ENCODE measurements at places on chromosomes 2 and 18.

- peak; percentile 80 for DNase-seq
These were observed 575.2 kb downstream of the PIK3C3 start for GRCh38 chr18:42530276-42530675.

GRCh38 chr2:217797661-217798069 lies 205.1 kb downstream of the TNS1 start:
- DNase-seq = peak; percentile 72

DNA sequence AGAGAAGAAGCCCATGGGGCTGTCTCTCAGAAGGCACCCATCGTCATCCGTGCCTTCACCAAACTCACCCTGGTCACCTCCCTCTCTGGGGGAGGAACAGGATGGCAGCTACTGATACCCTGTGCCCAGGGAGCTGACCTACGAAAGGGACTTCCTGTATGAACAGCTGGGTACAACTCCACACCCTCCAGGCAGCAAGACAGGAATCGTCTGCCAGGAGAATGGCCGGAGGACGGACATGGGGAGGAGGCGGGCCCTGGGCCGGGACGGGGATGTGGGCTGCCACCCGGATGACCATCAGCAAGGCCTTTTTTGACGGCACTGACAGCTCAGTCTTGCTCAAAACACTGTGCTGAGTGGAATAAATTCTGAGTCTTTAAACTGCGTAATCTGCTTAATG lies 243.6 kb downstream of the HDAC4 start:
- no peak for DNase-seq

GRCh38 chr2:240642061-240642805 lies 17.0 kb downstream of the GPR35 start:
- DNase-seq = no peak

DNA sequence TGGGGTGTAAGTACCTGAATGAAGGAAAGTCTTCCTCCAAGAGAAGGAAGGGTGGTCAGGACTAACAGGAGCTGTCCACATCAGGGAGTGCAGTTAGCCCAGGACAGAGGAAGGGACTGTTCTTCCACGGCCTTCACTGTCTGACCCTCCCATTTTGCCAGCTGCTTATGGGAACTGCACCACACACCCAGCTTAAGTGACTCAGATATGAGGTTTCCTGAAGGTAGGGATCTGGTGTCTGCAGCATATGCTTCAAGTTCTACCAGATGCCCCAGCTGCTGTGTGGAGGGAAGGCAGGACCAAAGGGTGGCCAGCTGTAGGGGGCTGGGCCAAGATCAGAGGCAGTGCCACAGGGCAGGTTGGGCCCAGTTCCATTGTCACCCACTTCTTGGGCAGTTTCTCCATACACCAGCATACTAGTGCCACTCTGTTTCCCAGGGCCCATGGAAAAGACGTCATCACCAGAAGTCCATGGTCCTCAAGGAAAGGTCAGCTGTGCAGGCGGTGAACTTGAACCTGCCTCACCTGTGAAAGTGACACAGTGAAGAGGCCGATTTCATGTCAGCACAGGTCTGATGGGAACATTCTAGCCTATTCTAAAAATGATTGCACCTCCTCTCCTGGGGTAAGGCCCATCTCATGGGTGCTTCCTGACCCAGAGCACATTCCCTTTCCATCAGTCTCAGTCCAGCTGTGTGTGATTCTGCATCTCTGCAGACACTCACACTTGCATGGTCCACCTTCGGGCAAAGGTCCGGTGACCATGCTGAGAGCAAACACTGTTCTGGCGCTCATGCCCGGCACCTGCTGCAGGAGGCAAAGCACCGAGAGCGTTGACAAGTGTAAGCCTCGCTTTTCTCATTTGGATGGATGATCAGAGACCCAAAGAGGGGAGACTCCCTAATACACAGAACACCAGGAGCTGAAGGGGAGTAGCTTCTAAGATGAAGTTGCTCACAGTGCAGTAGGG lies 68.0 kb downstream of the ACAA2 start:
- no peak for DNase-seq

- no peak for DNase-seq
These were observed 73.9 kb downstream of the ACKR3 start for GRCh38 chr2:236643480-236643879.

DNA sequence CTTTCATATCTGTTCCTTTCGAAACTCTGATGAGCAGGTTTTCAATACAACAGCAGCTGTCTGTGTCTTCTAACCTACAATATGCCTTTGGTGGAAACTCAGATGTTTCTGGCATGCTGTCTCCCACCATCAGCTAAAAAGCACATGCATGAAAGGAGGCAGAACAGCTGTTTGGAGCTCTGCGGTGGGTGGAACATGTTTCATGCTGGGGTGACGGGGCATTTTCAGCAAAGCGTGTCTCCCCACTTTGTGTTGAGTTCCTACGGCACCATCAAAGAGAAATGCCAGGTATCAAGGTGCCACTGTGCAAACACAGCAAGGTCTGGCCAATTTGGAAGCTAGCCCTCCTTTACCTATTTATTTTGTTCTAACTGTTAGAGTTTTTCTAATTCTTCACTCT lies 290.1 kb downstream of the CLIP4 start:
- DNase-seq = no peak
